Coronary artery (tissue), 2 donors: ENCODE measurements at places on chromosomes 16 and 17.

DNA sequence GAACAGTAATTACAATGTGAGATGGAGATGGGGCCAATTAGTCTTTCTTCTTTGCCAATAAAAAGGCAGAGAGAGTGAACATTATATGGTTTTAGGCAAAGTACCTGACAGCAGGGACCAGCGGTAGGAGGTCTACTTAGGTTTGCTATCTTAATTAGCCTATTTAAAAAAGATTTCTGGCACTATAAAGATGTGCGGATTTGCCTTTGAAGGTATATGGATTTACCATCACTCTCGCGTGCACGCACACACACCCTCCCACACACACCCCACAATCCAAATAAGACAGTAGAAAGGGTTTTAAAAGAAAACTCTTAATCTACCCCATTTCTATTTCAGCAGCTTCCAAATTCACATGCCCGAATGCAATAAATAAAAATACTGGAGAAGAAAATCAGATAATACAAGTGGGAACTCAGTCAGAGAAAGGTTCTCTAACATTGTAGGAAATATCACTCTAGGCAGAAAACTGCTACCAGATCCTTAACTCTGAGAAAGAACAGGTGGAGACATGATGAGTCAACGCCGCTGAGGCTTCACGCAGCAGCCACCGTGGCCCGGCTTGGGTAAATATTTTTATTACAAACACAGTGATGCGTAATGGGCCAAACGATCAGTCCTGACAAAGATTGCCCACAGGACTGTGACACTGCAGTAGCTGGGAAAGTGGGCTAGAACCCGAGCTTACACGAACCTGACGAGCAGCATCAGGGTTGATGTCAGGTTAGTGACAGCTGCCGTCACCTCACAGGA lies 66.6 kb upstream of the AXIN2 start:
- no peak for DNase-seq

GRCh38 chr17:35795007-35795870 lies at the start of gene MMP28:
MMP28 (minus strand) TSS chr17:35795641; CDS start chr17:35795377, 264 bp downstream.
- no peak for DNase-seq

- DNase-seq = no peak
Observed at GRCh38 chr17:80154166-80154565, 7.2 kb upstream of the EIF4A3 start.

GRCh38 chr17:58531661-58532554 lies 17.5 kb upstream of the MTMR4 start:
- DNase-seq = no peak

DNA sequence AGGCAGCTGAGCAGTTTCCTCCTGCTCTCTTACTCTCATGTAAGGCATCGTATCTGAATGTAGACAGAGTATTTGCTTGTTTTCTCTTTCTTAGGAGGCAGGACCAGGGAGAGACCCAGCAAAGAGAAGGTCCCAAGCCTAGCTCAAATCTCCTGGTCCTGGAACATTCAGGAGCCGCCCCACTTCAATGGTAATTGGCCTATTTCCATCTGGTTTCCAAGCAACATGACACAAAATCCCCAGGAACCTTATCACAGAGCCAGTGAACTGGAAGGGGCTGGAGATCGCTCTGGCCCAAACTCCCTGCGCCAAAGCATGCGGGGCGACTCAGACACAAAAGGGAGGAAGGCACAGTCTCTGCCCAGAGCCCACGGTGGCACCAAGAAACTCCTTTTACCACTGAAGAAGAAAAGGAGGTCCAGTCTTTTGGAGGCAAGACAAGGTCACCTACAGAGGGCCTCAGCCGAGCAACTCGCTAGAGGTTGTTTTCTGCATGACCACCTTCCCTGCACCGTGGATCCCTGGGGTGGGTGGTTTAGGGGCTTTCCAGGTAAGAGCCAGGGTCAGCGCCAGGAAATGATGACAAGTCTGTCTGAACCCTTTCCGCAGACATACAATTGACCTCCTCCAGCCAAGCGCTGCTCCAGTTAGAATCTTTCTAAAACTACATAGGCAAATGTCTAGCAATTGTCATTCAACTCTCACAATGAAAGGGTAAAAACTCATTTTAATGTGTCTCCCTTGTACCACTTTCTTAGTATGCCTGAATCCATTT lies 394.7 kb downstream of the SOX9 start:
- no peak for DNase-seq

GRCh38 chr16:2096853-2097595 lies 38.7 kb downstream of the PKD1 start:
- no peak for DNase-seq

DNA sequence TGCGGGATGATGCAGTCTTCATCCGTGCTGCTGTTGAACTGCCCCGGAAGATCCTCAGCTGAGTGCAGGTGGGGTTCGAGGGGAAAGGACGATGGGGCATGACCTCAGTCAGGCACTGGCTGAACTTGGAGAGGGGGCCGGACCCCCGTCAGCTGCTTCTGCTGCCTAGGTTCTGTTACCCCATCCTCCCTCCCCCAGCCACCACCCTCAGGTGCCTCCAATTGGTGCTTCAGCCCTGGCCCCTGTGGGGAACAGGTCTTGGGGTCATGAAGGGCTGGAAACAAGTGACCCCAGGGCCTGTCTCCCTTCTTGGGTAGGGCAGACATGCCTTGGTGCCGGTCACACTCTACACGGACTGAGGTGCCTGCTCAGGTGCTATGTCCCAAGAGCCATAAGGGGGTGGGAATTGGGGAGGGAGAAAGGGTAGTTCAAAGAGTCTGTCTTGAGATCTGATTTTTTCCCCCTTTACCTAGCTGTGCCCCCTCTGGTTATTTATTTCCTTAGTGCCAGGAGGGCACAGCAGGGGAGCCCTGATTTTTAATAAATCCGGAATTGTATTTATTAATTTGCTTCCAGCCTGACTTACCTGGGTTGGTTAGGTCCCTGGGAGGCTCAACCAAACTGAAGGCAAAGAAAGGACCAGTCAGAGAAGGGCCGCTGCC lies 5.8 kb downstream of the TRAF4 start:
- no peak for DNase-seq
